ENCODE measurements at places on chromosomes 1 and 21.

DNA sequence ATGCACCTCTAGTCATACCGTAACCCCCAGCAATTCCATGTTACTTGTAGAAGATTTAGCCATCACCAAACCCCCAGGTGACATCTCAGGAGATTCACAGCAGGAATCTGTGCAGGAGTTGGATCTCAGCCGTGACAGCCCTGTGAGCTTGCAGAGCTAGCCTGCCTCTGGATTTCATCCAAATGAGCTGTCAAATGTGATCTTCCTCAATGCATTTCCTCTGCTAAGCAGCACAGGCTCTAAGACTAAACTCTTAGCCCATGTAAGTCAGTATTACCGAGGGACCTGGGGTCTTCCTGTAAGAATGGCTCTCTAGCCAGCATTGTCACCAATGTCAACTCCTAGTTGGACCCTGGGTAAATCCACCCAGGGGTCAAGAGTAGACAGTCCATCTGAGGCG is 41.7 kb downstream of the UMODL1 start:
- DNase-seq = no peak

DNA sequence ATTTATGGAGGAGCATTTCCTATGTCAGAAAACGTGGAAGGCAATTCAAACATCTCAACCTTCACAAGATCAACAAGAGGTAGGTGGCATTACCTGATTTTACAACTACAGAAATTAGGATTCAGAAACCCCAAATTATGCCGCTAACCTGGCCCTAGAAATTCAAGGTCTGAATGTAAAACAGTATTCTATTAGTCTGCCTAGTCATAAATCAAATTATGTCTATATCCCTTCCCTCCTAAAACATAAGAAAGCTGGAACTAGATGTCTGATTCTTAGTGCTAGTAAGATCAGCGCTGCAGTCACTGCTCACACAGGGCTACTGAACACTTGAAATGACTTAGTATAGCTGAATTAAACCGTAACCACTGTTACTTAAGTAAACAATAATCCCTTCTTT is 1.4 kb downstream of the TOMM20 start:
- DNase-seq = no peak

DNA sequence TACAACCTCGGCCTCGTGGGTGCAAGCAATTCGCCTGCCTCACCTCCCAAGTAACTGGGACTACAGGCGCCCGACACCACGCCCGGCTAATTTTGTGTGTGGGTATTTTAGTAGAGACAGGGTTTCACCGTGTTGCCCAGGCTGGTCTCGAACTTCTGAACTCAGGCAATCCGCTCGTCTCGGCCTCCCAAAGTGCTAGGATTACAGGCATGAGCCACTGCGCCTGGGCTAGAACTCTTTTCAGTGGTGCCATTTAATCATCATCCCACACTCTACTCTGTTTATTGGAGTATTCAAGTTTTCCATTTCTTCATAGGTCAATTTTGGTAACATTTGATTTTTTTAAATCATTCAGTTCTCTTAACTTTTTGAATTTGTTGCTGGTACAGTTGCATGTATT is 101.3 kb downstream of the DHRS3 start:
- DNase-seq = no peak

GRCh38 chr1:90132306-90132705 is 137.4 kb downstream of the ZNF326 start:
- no peak for DNase-seq

DNA sequence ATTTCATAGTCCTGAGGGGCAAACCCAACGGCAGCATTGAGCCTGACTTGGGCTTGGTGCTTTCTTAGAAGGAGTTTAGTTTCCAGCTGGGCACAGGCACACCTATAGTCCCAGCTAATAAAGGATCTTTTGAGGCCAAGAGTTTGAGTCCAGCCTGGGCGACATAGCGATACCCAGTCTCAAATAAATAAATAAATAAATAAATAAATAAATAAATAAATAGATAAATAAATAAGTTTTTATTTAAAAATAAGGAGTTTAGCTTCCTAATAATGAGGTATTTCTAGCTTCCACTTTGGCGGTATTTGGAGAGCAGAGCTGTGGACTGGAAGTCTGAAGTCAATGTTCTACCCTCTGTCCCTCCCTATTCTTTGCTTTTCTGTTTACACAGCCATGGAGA is 186.6 kb downstream of the URB2 start:
- DNase-seq = no peak

GRCh38 chr1:150628766-150629114 is 672 bp downstream of the ENSA start:
- no peak for DNase-seq

- DNase-seq = no peak
Measured at GRCh38 chr1:182091083-182091482, 29.6 kb upstream of the ZNF648 start.

DNA sequence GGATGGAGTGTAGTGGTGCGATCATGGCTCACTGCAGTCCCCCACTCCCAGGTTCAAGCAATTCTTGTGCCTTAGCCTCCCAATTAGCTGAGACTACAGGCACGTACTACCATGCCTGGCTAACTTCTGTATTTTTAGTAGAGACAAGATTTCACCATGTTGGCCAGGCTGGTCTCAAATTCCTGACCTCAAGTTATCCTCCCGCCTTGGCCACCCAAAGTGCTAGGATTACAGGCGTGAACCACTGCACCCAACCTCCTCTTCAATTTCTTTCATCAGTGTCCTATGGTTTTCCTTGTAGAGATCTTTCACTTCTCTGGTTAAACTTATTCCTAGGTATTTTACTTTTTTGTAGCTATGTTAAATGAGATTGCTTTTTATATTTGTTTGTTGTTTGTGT is 10.7 kb upstream of the MAST2 start:
- DNase-seq = no peak

DNA sequence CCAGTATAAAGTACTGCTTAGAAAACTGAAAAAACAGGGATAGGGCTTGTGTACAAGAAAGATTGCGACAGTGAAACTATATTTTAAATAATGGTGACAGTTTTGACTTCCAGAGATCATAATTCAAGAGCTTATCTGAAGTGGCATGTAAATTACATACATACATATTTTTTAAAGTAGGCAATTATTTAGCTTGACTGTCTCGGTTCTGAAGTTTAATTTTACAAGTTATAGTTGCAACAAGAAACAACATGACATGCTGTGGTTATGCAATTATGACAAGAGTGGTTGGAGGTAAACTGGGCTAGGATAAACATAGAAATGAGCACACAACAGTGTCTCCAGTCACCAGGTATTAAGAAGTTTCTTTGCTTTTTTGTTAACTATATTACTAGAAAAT is 4.1 kb downstream of the C1orf21 start:
- no peak for DNase-seq

GRCh38 chr1:35894656-35895055 is 11.6 kb downstream of the AGO1 start:
- DNase-seq = peak; percentile 24

DNA sequence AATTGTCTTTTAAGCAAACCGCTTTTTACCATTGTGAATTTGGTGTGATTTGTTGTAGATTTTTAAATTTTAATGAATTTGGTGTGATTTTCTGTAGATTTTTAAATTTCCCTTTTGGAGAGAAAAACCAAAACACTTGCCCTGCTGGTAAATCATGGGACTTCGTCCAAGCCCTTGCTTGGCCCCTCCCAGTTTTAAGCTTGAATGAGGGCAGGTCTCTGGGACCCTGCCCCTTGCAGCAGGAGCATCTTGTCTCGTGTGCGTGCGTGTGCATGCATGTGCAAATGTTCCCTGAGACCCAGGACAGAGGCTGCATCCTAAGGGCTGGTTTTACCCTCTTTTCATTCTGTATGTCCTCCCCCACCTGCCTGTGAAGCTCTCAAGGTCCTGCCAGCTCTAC is 248.6 kb downstream of the GREM2 start:
- no peak for DNase-seq

- no peak for DNase-seq
Measured at GRCh38 chr21:26888931-26889330, 43.7 kb upstream of the ADAMTS1 start.

DNA sequence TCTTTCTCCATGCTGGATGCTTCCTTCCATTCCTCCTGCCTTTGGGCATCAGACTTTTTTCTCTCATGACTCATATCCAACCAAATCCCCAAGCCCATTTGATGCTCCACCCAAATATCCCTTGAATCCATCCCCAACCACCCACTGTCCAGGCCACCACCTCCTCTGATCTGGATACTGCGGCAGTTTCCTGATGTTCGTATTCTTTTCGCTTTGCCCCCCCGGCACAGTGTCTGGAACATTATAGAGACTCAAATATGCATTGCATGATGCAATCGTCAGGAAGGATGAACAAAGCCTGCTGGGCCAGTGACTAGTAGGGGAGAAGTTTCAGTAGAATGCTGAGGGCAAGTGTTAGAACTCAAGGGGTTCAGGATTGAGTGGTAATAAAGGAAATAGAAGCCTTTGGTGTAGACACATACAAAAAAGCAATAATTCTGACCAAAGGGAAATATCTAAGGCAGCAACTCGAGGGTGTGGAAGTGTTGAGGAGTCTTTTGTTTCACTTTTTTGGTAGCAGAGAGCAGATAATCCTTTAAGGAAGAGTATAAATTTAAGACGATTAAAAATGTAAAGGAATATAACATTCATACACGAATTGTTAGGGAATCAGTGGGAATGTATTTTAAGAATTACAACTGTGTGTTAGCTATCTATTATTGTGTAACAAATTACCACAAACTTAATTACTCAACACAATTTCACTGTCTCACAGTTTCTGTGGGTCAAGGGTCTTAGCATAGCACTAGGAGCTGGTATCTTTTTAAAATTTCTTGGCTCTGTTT is 7.5 kb downstream of the S100A11 start:
- peak; percentile 67 for DNase-seq

DNA sequence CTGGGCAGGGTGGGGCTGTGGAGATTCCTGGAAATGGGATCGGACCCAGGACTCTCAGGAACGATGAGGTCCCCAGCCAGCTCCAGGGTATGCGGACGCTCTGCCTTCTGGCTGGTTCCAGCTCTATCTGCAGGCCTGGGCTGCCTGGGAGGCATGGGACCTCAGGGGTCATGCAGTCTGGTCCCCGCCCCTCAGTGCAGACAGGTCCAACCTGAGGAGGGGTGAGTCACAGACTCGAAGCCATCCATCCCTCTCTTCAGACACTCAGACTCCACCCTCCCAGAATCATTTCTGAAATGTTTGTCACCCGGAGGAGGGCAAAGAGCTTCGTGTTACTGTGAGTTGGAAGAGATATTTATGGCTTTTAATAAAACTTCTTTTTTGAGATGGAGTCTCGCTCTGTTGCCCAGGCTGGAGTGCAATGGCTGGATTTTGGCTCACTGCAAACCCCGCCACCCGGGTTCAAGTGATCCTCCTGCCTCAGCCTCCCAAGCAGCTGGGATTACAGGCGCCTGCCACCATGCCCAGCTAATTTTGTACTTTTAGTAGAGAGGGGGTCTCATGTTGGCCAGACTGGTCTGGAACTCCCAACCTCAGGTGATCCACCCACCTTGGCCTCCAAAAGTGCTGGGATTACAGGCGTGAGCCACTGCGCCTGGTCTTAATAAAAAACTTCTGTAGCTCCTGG is 5.9 kb upstream of the MYOM3 start:
- no peak for DNase-seq

DNA sequence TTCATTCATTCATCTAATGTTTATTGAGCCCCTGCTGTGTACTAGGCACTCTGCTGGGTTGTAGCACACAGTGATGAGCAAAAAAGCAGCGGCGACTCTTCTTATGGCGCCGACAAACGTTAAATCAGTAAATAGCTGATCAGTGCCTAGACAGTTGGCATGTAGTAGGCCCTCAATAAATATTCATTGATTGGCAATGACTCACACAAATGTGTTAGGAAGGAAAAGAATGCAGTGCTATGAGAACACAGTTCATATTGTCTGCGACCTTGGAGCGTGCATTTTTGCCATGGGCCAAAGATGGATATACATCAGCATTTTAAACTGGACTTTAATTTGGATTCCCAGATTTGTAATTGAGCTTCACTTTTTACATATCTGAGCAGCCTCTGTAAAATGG is 52.0 kb downstream of the PRDM2 start:
- no peak for DNase-seq

GRCh38 chr1:43995984-43996732 is 4.8 kb downstream of the CCDC24 start:
- DNase-seq = no peak

GRCh38 chr1:209406595-209406994 is 176.9 kb upstream of the CAMK1G start:
- no peak for DNase-seq

DNA sequence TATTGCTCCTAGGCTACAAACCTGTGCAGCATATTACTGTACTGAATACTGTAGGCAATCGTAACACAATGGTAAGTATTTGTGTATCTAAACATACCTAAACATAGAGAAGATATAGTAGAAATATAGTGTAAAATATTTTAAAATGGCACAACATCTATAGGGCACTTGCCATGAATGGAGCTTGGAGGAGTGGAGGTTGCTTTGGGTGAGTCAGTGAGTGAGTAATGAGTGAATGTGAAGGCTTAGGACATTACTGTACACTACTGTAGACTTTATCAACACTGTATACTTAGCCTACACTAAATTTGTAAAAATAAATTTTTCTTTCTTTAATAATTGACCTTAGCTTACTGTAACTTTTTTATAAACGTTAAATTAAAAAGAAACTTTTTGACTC is 7.9 kb downstream of the LEFTY2 start:
- DNase-seq = no peak

GRCh38 chr1:3453891-3454810 is at the start of gene ARHGEF16:
Gene ARHGEF16 (plus strand): TSS chr1:3454665. CDS start chr1:3463085, 8,420 bp downstream.
- DNase-seq = peak; percentile 18

- DNase-seq = no peak
Measured at GRCh38 chr1:89761901-89762300, 58.9 kb upstream of the LRRC8D start.

GRCh38 chr1:175388285-175388684 is 195.7 kb upstream of the KIAA0040 start:
- DNase-seq = no peak

GRCh38 chr21:37462087-37462861 is 95.7 kb downstream of the DYRK1A start:
- no peak for DNase-seq

DNA sequence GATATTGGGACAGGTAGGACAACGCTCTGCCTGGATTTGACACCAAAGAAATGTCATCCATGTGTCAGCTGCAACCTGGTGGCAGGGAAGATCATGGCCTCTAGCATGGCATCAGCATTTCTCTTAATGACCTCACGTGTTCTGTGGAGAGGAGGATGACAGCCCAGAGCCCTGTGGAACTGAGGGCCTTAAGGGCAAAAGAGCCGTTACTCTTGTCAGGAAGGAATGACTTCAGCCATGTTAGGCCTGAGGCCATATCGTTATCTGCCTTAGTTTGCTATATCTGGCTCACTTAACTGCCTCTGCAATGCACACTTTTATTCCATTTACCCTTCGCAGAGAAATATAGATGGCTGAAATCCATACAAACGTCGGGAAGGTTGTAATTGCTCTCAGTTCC is 83.2 kb upstream of the PBX1 start:
- no peak for DNase-seq

- DNase-seq = no peak
Measured at GRCh38 chr21:27681038-27681437, 714.1 kb upstream of the ADAMTS5 start.

DNA sequence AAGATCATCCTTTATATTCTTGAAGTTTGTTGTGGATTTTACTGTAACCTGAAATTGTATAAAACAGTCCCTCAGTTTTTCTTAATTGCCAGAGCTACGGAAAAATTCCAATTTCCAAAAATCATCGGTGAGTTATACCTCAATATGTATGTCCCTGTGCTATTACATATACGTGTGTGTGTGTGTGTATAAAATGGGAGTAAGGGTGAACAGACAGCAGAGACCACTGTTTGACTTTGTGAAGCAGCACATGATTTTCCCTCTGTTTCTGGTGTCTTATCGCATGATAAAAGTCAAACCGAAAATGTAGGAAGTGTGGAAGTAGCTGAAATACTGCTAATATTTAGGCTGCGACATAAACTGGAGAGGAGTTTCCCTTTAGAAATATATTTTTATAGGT is 1.2 kb downstream of the OR2T1 start:
- DNase-seq = peak; percentile 23
